Cortex of kidney (tissue), 1 donor: ENCODE measurements at places on chromosomes 1 and 21.

DNA sequence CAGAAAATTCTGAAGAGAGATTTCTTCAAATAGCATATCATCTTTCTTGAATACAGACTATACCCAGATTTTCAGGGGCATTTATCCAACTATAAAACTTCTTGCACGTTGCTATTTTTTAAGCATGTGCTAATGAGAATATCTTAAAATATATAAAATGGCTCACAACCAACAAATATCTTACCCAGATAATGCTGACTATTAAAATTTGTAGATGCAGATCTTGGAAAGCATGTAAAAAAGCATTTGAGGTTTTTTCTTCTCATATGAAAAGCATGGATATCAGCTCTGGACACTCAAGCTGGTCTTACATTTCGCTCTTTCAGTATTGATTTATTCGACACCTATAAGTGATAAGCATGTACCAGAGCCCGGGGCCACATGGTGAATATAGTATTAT is 1187.7 kb upstream of the ADGRL4 start:
- DNase-seq = no peak

- DNase-seq = no peak
Measured at GRCh38 chr1:89287181-89288050, 14.8 kb upstream of the GBP5 start.

DNA sequence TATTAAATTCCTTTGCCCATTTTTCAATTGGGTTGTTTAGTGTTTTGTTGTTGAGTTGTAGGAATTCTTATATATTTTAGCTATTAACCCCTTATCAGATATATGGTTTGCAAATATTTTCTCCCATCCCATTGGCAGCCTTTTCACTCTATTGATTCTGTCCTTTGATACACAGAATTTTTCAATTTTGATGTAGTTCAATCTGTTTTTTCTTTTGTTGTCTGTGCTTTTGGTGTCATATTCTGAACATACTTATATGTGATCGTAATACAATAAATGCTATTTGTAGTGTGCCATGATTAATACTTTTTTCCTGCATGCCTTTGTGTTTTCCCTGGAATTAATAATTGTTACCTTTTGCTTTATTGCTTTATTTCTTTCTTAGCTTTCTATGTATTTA is 7.8 kb upstream of the LRP8 start:
- DNase-seq = no peak

DNA sequence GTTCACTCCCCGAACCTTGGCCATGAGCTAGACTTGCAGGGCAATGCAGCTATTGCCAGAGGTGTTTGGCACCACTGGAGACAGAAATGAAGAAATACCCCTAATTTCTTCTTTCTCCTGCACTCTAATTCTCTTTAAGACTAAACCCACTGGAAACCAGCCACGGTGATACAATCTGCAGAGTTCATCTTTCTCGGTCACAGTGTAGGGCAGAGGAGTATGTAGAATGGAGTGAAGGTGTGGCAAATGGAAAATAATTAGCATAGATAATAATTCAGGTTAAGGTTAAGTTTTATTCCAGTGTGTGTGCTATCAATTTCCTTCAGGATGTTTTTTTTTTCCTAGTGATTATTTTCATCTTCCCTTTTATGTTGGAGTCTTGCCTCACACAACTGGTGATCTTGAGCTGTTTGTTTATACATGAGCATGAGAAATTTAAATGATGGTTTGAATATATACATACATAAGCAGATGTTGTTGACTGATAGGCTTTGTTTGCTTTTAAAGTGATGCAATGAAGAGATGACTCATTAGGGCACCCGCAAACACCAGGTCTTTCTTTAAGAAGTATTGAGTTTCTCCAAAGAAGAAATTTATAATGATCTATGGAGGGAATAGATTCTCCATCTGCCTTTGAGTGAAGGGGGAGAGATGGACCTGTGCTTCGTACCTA is 81.9 kb downstream of the SPATA17 start:
- no peak for DNase-seq

DNA sequence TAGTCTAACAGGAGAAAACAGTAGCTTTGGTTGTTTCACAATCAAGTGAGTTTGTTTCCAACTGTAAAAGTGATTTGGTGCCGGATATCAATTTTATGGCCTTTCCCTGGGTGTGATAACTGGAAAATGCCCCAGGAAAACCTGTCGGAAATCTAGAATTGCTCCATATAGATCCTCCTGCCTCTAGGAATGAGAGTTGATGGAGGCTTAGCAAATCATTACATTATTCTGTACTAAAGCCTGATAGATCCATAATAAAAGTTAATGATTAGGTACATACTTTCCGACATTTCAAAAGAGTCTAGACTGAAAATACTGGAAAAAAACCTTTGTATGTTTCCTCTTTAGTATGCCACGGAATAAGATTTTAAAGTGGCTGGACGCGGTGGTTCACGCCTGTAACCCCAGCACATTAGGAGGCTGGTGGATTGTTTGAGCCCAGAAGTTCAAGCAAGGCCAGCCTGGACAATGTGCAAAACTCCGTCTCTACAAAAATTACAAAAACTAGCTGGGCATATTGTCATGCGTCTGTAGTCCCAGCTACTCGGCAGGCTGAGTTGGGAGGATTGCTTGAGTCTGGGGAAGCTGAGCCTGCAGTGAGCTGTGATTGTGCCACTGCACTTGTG is 70.0 kb upstream of the SLC45A1 start:
- no peak for DNase-seq

- no peak for DNase-seq
Measured at GRCh38 chr1:247854899-247855545, 2.0 kb upstream of the TRIM58 start.

DNA sequence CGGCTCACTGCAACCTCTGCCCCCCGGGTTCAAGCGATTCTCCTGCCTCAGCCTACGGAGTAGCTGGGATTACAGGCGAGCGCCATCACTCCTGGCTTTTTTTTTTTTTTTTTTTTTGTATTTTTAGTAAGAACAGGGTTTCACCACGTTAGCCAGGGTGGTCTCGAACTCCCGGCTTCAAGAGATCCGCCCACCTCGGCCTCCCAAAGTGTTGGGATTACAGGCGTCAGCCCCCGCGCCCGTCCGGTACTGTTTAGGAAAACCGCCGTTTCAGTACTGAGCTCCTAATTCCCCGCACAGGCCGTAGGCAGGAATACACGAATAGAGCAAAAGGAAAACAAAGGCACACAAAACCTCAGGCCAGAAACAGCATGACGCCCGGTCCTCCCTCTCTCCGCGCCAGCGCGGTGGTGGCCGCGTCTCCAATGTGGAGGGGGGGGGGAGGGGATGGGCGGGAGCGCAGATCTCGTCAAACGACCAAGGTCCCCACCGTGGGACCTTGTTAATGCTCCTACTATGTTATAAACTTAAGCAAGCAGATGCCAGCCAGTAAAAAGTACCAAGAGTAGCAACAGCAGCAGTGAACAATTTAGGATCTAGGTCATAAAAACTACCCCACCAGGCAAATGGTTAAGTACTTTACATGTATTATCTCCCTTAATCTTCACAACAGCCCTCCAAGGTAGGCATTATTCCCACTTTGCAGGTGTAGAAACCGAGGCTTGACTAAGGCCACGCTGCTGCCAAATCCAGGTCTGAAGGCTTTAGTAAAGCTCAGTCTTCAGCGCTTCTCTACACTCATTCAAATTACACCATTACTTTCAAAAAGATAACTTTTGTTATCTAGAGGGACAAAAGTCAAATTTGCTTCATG is 648 bp upstream of the ADAR start:
- DNase-seq = no peak

DNA sequence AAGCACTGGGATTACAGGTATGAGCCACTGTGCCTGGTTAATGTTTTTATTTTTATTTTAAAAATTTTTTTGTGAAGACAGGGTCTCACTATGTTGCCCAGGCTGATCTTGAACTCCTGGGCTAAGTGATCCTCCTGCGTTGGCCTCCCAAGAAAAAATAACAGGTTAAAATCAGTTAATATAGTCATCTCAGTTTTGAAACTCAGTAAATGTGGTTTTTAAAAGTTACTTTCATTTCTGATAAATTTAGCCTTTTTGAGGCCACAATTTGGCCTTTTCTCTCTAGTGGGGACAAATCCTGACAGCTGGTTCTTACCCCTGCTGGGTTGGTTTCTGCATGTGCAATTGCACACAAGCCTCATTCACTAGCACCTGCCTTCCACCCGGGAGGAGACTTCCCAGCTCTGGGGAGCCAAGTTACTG is 13.3 kb downstream of the PMF1 start:
- no peak for DNase-seq

DNA sequence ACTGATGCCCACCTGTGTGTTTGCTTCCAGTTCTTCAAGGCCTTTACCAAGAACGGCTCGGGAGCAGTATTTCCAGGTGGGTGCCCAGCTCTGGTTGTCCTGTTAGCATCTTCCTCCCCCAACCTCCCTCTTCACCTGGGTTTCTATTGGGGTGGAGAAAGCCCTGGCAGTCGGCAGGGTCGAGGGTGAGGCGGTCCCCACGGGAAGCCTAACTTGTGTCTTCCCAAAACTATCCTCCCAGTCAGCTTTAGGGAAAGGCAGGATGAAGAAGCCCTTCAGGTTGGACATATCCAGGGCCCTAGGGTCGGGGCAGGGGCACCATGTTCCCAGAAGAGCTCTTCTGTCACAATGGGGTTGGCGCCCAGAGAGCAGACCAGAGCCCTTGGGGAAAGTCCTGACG is 20.6 kb downstream of the QSOX1 start:
- no peak for DNase-seq

DNA sequence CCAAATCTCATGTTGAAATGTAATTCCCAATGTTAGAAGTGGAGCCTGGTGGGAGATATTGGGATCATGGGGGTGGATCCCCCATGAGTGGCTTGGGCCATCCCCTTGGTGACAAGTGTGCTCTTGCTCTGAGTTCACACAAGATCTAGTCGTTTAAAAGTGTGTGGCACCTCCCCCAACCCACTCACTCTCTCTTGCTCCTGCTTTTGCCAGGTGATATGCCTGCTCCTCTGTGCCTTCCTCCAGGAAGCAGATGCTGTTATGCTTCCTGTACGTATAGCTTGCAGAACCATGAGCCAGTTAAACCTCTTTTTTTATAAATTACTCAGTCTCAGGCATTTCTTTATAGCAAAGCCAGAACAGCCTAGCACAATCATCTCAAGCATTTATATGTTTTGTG is 23.0 kb upstream of the HSPA13 start:
- DNase-seq = no peak

GRCh38 chr1:106768077-106768476 is 288.4 kb upstream of the PRMT6 start:
- DNase-seq = no peak

DNA sequence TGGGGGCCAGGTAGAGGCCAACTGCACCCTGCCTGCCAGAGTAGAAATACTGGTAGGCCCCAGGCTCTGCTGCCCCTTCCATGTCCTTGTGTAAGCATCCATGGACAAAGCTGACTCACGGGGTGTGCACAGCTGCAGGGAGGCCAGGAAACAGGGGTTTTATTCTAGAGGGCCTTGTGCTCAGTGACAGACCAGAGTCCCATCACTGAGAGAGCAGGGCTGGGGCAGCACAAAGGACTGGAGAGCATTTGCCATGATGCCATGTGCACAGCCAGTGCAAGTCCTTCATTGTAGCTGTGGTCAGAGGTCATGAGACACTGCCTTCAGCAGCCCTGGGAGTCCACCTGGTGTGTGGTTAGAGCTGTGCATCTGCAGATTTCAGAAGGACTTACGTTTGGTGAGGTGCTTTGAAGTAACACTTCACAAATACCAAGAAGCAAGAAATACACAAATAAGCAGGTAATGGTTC is 8.1 kb downstream of the ARF1 start:
- DNase-seq = no peak

DNA sequence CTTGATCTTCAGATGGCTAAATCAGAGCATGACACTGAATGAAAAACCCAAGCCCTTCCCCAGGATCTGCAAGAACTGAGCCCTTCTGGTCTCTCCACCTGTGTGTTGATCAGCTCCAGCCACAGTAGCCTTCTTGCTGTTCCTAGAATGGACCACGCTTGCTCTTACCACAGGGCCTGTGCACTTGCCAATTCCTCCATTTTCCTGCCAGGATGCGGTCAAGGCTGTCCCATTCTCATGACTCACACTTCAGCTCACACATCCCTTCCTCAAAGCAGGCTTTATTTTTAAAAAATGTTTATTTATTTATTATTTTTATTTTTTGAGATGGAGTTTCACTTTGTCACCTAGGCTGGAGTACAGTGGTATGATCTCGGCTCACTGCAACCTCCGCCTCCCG is 43.6 kb upstream of the GRHL3 start:
- DNase-seq = no peak
